ENCODE measurements at places on chromosomes 12 and 14.
A peak's percentile ranks its signal among the peaks of the same experiment; 100 is the strongest.

DNA sequence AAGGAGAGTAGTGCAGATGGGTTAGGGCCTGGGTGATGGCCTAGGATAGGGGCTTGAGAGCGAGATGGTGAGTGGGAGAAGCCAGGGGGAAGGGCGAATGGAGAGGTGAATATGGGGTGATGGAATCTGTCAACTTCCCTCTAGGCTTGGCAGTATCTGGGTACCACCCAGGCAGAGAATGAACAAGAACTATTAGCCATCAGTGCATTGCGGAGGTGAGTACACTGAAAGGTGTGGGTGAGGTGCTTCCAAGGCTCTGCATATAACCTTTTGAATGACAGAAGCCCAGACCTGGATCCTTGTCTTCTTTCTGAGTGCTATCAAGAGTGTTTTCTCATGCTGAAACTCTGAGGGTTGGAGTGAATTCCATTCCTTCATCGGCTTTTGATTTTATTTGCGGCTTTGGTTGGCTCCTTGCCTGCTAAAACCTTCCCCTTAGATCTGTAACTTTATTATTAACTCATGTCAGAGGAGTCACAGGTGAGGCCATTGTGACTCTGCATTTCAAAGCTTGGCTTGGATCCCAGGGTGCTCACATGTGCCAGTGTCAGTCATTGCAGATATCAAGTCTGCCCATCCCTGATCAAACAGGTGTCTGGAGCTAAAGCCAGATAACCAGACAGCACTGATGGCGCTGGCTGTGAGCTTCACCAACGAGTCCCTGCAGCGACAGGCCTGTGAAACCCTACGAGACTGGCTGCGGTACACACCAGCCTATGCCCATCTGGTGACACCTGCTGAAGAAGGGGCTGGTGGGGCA lies 18.6 kb downstream of the PEX5 start:
- DNase-seq, result no peak

- DNase-seq, result no peak
Observed at GRCh38 chr12:93908846-93909567, 231.8 kb downstream of the CRADD start.

DNA sequence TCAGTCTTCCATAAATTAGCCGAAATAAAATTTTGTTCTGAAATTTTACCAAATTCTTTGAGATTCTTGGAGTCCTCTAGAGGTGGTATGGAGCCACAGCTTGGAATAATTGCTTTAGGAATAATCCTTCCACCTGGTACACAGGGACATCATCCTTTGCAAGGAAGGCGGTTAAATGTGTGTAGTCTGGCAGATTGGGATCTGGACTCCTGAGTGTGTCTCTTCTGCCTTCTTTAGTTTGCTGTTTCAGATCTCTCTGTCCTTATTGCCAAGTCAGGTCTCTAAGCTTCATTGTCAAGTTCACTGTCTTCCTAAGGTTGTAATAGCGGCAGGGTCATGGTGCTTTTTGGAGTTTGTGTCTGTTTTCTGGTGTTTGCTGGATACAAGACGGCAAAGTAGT lies 393.9 kb upstream of the RGS6 start:
- no peak for DNase-seq

- no peak for DNase-seq
Observed at GRCh38 chr14:90727082-90727481, 89.1 kb downstream of the TTC7B start.

DNA sequence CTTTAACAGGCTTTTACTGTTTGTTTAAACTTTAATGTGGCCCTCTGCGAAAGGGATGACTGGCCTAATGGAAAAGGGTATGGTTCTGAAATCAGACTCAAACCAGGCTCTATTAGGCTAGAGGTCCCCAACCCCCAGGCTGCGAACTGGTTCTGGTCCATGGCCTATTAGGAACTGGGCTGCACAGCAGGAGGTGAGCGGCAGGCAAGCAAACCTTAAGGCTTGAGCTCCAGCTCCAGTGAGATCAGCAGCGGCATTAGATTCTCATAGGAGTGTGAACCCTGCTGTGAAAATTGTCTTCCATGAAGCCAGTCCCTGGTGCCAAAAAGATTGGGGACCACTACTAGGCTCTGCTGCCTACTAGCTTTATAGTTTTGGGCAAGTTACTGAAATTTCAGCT lies 11.1 kb downstream of the GALNT4 start:
- no peak for DNase-seq

DNA sequence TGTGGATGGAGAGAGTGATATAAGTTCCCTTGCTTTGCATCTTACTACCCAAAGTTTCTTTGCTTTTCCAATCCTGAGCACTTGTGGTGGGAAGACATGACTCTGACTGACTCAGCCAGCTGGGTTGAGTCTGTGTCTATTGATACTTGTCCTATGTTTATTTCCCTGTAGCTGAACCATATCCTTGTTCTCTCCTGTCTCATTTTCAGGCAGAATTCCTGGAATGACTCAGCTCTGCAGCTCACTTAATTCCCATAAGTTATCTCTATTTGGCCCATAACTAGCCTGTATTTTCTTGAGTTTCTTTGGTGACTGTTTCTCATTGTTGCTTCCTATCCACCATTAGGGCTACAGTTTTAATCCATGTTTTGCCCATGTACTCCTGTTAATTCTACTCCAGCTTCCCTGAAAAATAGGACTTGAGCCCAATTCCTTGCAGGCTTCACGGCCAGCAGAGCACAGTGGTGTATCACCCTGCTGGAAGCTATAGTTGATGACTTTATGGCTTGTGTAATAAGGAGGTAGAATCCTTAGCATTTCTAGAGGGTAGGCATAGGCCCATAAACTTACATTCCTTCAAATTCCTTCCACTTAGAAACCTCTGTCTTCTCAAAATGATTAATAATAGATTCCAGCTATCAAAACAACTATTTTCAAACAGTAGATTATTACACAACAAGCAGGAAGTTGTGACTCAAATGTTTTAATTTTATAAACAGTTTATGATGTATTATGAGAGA lies 183.1 kb downstream of the TMTC3 start:
- no peak for DNase-seq

DNA sequence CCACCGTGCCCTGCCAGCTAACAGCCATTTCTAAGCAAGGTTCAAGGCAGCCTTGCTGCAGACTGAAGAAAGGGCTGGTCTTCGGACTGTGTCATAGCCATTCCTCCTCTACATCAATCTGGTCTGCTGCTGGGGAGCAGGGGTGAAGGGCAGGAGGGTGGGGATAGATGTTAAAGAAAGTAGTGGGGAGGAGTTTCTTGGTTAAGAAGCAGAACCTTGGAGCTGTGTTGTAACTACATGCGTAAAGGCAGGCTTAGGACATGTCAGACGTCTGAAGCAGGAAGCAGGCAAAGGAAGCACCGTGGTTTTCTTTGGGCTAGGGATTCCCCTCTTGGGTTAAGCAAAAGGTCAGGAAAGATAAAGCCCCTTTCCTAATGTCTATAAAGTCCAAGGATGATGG lies 18.1 kb upstream of the NEK9 start:
- DNase-seq, result peak; percentile 47

- DNase-seq, result no peak
Observed at GRCh38 chr14:29339494-29340172, 573.0 kb downstream of the FOXG1 start.

- DNase-seq, result no peak
Observed at GRCh38 chr14:84084056-84084630, 1445.8 kb upstream of the FLRT2 start.
